ENCODE measurements at places on chromosomes 7 and 10. TPM values are rescaled to one million over a fixed set of nuclear protein-coding genes. Genes with fewer than 3 reads are reported as not detected.

IL15RA gene
- total RNA-seq: 3.0 TPM

TCAF2 gene
- 7.6 TPM for total RNA-seq

TRPV5 gene
- total RNA-seq: not detected

FEZF1 gene
- total RNA-seq: not detected

RET gene
- total RNA-seq: 2.4 TPM

ADAM22 gene
- total RNA-seq: 5.5 TPM

PPP1R3C gene
- total RNA-seq: 139 TPM

CLDN4 gene
- 0.16 TPM for total RNA-seq

CYP17A1 gene
- total RNA-seq: not detected

NODAL gene
- total RNA-seq: not detected

HTRA1 gene
- total RNA-seq: 428 TPM

PRTFDC1 gene
- total RNA-seq: 22.1 TPM

NKX6-2 gene
- not detected for total RNA-seq

BEND7 gene
- total RNA-seq: 4.9 TPM

PRLHR gene
- total RNA-seq: not detected

TUBAL3 gene
- not detected for total RNA-seq

TRRAP gene
- total RNA-seq: 22.0 TPM

GPR158 gene
- 0.12 TPM for total RNA-seq

GSAP gene
- total RNA-seq: 1.8 TPM

Data from hair follicle dermal papilla cell (primary cell).